Tongue (tissue), 3 donors: ENCODE measurements at places on chromosomes 4 and X.

GRCh38 chr4:88858752-88859151 lies 161.1 kb upstream of the NAP1L5 start:
- DNase-seq: peak; percentile 16

DNA sequence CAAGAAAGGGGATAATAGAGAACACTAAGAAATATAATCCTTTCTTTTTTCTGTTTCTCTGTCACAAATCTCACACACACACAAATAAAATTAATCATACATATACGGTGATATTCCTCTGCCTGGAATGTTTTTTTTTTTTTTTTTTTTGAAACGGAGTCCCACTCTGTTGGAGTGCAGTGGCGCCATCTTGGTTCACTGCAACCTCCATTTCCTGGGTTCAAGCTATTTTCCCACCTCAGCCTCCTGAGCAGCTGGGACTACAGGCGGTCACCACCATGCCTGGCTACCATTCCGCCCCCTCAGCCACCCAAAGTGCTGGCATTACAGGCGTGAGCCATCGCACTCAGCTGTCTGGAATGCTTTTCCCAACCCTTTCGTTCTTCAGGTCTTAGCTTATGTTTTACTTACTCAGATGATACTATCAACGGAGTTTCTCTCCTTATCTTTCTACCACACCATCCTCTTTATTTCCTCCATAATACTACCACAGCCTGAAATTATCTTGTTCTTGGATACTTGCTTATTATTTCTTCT lies 69.3 kb downstream of the ANKRD17 start:
- DNase-seq: no peak

DNA sequence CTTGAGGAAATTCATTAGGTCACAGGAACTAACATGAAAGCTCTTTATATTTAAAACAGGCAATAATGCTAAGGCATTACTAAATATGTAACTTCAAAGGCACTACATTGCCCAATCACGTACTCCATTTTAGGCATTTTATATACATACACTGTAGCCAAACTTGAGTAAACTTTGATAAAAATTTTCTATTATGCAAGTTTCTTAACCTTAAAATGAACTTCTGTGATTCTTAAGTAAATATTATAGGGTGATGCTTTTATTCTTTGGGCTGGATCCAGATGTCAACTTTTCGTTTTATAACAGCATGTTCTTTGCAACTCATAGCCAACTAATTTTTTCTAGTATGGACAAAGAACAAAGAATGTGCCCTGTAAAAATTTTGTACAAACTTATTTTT lies 28.3 kb upstream of the MAP9 start:
- peak; percentile 21 for DNase-seq

- no peak for DNase-seq
Measured at GRCh38 chrX:134240209-134240608, 3.2 kb downstream of the CCDC160 start.

GRCh38 chrX:154019633-154020528 lies at the start of gene IRAK1:
Gene IRAK1 (minus strand): TSS chrX:154019902. CDS start chrX:154019812, 90 bp downstream.
- DNase-seq: peak; percentile 60

DNA sequence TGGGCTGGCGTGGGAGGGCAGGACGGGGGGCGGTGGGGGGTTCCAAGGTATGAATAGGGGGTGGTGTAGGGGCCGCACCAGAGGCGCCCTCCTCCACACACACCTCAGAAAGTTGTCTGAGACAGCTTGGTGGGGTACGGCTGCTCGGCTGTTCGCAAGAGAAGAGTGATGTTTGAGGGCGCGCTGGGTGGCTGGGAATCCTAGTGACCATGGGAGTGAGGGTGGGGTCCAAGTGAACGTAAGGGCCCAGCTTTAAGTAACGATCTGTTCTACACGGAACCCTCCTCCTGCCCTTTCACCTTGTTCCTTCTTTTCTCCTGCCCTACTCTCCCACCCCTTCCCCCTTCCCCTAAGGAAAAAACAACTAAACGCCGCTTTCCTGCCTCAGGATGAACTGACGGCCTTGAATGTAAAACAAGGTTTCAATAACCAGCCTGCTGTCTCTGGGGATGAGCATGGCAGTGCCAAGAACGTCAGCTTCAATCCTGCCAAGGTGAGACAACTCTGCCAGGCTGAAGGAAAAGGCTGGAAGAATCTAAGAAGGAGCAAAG lies 664 bp downstream of the MED12 start:
- no peak for DNase-seq

GRCh38 chr4:146647615-146648460 lies 9.1 kb downstream of the POU4F2 start:
- no peak for DNase-seq

GRCh38 chr4:159258889-159259560 lies 156.1 kb downstream of the RAPGEF2 start:
- DNase-seq: no peak

- DNase-seq: peak; percentile 76
Measured at GRCh38 chr4:18318682-18319388, 297.3 kb upstream of the LCORL start.

- DNase-seq: peak; percentile 47
Measured at GRCh38 chr4:77927991-77928925, 65.6 kb downstream of the MRPL1 start.

- DNase-seq: no peak
Measured at GRCh38 chr4:70877556-70877955, 24.6 kb upstream of the MOB1B start.

DNA sequence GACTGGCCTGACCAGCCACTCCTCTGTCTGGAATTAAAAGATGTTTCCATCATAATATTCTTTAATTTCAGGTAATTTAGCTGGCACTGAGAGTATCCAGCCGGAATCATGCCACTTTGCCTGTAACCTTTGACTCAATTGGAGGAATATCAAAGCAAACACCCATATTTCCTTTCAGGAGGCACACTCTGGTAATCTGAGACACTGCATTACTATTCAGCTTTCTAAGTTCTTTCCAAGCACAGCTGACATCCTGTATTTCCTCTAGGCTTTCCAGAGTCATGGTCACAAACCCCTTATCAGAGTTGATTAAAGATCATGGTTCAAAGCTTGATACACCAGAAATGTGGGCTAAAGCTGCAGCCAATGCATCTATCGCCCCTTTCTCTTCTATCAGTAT lies 29.3 kb downstream of the INTS12 start:
- DNase-seq: no peak

- DNase-seq: no peak
Measured at GRCh38 chr4:152659806-152660205, 20.0 kb downstream of the TMEM154 start.

DNA sequence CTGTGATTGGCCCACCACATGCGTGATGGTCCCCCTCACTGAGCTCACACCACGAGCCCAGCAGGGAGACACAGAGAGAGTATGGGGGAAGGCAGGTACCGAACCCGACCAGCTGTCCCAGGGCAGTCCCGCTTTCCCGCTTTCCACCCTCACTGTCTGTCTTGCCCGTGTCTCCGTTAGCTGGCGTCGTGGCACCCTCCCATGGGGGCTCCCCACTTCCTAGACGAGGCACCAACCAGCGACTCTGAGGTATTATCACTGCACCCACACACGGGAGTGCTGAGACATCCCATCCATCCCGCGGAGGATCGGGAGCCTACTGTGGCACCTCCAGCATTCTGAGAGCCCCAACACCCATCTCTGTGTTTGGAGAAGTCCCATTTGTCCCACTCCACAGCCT lies 43.0 kb upstream of the NHSL2 start:
- no peak for DNase-seq

- DNase-seq: no peak
Measured at GRCh38 chr4:82744284-82744968, 54.2 kb downstream of the SCD5 start.

DNA sequence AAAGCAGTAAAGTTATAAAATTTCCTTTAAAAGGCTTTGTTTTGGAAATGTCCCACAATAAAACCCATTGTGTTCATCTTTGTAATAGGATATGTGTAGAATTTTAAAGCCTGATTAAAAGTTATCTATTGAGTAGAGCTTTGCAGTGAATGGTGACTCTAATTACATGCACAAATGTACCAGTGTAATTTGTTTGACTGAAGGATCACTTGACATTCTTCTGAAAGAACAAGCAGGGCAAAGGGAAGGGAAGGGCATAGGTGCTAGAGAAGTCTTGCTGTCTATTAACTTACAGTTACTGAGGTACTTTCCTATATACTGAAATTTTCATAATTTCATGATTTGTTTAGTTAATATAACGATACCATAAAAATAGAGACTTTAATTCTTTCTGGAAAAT lies 70.8 kb downstream of the STIM2 start:
- no peak for DNase-seq
